Stimulated activated CD4-positive, alpha-beta T cell treated with anti-CD3 and anti-CD28 coated beads, Interleukin-4, amount 100 ng/mL, for 4 hours (primary cell): ENCODE measurements at places on chromosomes 2 and 18.

DNA sequence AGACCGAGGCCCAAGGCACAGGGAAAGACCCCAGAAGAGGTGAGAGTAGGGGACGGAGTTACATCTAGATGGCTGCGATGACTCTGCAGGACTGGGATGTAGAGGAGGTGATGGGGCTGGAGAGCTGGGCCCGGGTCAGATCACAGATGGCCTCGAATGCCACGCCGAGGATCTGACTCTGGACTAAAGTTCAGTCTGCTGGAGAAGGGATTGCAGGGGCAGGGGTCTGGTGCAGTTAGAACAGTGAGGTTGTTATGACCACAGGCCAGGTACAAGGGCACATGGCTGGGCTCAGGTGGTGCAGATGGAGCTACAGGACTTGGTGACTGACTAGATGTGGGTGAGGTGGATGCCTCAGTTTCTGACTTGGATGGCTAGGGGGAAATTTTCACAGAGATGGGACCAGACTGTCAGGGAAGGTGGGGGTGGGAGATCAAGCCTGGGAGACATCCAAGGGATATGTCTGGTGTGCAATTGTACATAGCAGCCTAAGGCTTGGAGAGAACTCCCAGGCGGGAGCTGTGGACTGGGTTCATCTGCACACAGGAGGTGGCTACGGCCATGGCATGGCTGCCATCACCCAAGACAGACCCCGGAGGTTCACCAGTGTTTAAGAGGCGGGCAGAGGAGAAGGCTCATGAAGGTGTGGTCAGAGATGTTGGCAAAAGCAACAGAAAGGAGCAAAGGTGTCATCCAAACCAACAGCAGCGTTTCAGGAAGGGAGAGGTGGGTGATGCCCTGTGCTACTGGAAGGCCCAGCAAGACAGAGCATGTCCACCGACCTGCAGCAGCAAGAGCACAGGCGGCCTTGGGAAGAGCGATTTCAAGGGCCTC is 66.9 kb downstream of the CIB4 start:
- DNase-seq = no peak

- DNase-seq = no peak
These were observed 434.4 kb downstream of the HRH4 start for GRCh38 chr18:24894880-24895279.

GRCh38 chr2:43349904-43350303 is 123.5 kb upstream of the ZFP36L2 start:
- no peak for DNase-seq

DNA sequence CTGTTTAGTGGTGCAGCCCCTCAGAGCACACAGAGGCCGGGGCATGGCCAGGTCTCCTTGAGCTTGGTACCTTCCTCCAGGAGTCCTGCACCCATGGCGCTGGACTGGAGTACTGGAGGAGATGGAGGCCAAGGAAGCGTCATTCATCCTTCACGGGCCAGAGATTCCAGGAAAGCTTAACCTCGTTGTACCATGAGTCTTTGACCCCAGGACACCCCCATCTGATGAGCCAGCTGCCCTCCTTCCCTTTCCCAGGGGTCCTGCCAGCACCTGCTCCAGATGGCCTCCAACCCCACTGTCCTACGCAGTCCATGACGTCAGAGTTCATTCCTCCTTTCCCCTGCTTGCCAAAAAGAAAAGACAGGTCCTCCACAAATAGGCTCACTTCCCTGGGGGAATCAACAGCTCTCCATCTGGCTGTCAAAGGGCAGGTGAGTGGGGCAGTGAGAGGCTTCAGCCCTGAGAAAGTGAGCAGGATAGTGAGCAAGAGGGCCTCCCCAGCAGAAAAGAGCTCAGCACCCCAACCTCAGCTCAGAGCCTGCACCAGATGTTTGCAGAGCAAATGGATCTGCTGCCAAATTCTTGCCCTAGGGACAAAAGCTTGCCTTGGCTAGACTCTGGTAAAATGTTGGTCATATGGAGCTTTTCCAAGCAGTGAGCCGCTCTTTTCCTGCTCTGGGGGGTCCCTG is 4.5 kb upstream of the NPPC start:
- DNase-seq = no peak

- no peak for DNase-seq
These were observed 53.4 kb upstream of the PROKR1 start for GRCh38 chr2:68589963-68590362.

- no peak for DNase-seq
These were observed 502.6 kb downstream of the PTPRM start for GRCh38 chr18:8069708-8070107.

DNA sequence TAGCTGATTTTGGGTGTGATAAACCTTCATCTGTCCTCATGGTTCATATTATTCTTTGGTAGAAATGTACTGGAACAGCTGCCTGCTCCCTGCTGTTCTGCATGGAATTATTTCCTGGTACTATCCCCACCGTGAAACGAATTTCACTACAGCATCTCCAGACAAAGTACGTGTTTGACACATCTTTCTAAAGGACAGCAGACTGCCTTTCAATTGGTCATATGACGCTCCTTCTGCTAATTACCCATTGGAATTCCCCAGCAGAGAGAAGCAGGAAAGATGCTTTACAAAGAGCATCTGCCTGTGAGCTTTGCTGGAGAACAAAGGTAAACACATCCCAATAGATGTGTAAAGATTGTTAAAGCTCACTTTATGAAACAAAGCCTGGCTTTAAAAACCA is 4.4 kb upstream of the RFX8 start:
- DNase-seq = no peak

- no peak for DNase-seq
These were observed 78.2 kb downstream of the ARHGAP28 start for GRCh38 chr18:6807515-6808257.

DNA sequence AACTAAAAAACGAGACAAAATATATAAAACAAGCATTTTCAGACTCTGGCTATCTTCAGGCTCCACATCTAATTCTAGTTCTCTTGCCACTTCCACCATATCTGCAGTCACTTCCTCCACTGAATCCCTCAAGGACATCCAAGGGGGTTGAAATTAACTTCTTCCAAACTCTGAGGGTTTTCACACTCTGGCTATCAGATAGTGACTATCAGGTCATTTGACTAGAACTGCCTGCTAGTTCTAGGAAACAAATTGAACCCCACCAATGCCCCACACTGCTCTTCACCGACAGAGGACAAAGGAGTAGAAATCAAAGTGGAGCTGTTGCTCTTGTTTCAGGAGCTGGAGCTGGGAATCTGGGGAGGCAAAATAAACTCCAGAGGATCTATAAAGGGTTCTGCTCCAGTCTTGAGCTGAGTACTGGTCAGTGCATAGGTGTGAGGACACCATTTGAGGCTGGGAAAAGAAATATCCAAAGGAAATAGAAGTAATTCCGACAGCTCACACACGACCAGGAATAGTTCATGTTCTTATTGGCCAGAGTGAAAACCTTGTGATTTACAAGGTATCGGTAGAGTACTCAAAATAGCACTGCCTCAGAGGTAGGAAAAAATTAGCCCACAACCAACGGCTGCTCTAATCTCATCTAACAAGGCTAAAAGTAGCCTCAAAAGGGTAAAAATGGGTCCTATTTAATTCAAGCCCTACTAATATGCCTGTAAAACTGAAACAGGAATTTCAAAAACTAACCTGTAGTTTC is 71.3 kb downstream of the SMC6 start:
- no peak for DNase-seq

- no peak for DNase-seq
These were observed 513.8 kb downstream of the ZEB2 start for GRCh38 chr2:144006139-144006538.

DNA sequence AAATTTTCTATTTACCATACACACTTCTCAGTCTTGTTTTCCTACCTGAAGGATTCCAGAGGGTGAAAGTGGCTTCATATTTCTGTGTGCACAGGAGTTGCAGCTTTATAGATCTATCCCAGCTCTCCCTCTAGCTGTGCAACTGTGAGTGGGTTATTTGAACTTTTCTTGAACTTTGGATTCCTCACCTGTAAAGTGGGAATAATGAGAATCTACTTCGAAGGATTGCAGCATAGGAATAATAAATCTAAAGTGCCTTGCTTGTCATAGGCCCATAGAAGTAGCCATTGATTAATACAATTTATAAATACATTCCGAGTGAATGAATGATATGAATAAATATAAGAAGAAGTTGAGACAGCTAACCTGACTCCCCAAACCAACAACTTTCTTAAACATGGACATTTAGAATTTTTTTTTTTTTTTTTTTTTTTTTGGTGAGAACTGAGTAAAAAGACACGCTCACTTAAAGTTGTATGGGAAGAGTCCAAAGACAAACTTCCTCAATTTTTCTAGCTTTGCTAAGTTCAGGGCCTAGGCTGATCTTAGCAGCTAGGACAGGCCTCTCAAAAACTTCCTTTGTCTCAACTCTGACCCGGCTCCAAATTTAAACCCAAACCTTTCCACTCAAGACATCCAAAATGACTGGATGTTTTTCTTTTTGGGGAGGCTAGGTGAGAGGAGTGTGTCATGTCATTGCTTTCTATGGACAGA is 203.3 kb upstream of the FBXO11 start:
- DNase-seq = no peak

- DNase-seq = no peak
These were observed 312.7 kb upstream of the CWC22 start for GRCh38 chr2:180319586-180320405.

DNA sequence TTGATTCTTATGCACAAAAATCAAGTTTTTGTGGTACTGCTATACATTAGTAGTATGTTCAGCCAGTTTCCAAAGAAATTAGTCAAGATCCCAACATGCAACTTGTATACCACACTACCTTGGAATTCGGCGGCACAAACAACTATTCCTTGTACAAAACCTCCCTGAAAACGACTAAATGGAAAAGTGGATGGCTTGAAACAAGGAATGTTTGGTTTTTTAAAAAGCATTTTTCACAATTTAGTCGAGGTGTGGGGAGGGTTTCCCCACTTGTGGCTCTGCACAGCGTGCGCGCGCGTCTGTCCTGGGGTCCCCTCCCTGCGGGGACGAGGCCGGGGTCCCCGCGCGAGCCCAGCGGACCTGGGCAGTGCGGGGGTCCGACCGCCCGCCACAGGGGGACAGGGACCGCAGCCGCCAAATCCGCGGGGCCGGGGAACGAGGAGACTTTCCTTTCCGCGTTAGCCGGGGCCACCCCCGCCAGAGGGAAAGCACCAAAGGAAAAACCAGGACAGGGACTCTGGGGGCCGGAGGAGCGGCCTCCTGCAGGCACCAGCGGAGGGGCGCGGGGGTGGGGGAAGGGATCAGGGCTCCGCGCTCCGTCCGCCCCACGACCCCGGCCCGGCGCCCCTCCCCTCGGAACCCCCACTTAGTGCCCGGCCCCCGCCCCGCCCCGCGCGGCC is 534 bp upstream of the SOCS6 start:
- no peak for DNase-seq

DNA sequence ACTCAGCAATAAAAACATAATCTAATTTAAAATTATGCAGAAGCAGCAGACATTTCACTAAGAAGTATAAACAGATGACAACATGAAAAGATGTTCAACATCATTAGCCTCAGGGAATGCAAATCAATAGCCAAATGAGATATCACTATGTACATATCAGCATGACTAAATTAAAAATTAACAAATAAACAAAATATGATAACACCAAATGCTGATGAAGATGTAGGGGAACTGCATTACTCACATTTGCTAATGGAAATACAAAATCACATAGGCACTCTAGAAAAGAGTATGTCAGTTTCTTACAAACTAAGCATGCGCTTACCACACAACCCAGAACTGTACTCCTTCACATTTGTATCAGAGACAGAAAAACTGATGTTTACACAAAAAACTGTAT is 487.2 kb upstream of the REG3G start:
- DNase-seq = no peak

GRCh38 chr18:59865241-59865986 is 34.4 kb upstream of the PMAIP1 start:
- no peak for DNase-seq

DNA sequence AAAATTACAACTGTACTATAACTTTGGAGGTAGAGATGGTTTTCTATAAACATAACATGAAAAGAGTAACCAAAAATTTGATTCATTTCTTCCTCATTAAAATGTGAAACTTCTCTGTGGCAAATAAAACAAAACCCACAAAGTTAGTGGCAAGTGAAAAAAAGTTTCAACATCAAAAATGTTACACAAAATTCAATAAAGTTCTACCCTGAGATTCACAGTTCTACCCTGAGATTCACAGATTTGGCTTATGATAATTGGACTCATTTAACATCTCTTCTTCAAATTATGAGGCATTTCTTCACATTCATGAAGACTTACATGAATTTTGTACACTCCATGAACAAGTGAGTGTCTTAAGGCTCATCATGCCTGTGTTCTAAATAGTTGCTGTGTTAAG is 51.0 kb downstream of the AAK1 start:
- no peak for DNase-seq
